ENCODE measurements at places on chromosomes 4 and X.

DNA sequence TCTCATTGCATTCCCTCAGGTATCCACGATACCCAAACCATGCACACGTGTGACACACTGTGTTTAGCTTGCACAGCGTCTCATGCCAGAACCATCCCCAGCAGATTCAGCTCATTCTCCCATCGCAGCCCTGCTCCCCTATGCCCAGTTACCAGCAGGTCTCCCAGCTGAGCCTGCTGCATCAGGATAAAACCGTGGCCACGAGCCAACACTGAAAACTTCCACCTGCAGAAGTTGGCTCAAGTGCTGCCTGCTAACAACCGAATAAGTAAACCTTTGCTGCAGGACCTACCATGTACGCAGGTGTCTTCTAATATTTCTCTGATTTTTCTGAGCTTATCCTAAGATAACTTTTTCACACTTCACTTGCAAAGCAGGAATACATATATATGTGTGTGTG lies 120.4 kb upstream of the STS start:
- DNase-seq, result no peak

DNA sequence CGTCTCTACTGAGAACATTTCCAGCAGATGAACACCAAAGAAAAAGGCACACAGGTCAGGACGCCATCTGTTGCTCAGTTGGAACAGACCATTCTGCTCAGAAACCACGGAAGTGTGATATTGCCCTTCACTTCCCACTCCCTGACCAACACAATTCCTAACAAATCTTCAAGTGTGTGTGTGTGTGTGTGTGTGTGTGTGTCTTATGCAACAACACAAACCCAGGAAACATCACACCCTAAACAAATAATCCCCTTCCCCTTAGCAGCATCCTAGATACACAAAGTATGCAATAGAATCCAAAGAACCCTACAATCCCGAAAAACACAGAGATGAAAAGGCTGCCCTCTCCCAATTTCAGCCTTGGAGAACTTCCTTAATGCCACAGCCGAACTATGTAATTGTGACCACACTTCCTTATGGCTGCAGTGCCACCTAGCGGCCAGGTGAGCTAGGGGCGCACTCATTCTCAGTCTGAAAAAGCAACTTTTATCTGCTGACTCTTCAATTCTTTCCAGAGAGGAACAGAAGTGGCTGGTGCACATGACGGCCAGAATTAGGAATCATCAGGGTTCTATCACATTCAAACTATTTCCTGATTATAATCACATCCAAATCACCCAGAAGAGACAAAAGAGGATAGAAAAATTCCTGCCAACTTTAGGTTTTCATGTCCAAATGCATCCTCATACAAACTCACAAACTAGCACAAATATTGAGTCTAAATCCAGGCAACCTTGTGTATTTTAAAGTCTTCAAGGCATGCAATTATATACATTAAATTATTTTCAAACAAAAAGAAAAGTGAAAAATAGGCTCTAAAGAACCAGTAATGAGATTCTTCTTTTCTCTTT lies 164.9 kb downstream of the DHX15 start:
- peak; percentile 77 for DNase-seq

GRCh38 chr4:16443504-16444088 lies 217.3 kb upstream of the TAPT1 start:
- no peak for DNase-seq

DNA sequence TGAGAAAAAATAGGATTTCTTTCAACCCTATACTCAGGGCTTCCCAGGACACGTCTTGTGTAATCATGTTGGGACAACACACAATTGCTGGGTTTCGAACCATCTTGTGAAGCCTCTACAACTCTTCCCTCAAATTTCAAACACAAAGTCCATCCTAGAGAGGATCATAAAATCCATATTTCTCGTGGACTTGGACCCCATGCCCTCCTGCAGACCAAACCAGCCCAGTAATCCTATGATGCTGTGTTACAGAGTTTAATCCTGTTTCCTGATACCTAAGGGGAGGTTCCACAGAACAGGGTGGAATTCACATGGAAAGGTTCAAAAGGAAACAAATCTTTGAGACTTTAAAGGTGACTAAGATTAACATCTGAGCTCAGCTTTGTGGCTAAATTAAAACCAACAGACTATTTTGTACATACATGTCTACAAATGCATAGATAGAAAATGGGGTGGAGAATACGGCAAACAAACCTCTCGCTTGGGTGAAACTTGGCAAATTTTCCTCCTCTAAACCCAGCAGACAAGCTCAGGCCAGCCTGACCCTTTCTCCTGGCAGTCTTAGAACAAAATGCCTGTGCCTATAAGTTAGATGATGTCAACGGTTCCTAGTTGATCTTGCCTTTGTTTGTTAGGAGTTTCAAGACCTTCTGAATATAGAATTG lies 38.1 kb downstream of the EGFL6 start:
- DNase-seq, result no peak

DNA sequence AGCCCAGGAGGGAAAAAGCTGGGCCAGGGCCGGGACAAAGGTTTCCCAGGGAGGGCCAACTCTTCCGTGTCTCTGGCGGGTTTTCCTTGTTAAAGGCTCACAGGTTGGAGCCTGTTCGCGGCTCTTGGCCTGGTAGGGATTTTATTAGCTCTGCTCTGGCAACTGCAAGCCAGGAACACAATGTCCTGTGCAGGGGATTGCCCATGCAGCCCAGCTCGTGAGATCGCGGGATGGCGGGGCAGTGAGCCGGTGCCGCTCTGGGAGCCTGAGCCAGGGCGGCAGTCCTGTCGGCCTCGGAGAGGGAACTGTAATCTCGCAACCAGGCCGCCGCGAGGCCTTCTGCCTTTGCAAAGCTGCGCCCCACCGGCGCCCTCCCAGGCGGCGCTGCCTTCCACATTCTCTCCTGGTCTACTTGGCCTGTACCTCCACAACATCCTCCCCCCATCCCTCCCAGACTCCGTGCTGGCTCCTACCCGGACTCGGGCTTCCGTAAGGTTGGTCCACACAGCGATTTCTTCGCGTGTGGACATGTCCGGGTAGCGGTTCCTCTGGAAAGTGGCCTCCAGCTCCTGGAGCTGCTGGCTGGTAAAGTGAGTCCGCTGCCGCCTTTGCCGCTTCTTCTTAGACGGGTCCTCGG lies 2.1 kb downstream of the PITX2 start:
- DNase-seq, result no peak

All from stimulated activated naive CD8-positive, alpha-beta T cell treated with anti-CD3 and anti-CD28 coated beads, Interleukin-15, Interleukin-2, amounts not matched to agents 100 U/mL and 50 U/mL, for 24 hours (primary cell).